ENCODE measurements at places on chromosomes 7 and 10.

- no peak for DNase-seq
Measured at GRCh38 chr7:97512441-97513207, 219.3 kb upstream of the TAC1 start.

DNA sequence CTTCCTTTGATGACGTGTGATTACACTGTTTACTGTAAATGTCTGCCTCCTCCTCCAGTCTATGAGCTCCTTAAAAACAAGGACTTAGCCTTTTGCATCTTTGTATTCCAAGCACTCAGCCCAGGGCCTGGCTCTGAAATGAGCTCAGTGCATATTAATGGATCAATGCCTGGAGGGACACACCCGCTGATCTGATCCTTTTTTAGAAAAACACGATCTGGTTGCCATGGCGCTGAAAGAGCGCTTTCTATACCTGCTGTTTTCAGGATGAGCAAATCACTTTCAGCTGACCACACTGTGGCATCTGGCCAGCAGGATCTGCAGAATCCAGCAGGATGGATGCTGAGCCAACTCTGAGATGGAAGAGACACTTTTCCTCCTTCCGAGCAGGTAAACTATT is 37.8 kb upstream of the GARS1 start:
- DNase-seq, result no peak

GRCh38 chr10:70532554-70533188 is 54.1 kb downstream of the PALD1 start:
- DNase-seq, result no peak

DNA sequence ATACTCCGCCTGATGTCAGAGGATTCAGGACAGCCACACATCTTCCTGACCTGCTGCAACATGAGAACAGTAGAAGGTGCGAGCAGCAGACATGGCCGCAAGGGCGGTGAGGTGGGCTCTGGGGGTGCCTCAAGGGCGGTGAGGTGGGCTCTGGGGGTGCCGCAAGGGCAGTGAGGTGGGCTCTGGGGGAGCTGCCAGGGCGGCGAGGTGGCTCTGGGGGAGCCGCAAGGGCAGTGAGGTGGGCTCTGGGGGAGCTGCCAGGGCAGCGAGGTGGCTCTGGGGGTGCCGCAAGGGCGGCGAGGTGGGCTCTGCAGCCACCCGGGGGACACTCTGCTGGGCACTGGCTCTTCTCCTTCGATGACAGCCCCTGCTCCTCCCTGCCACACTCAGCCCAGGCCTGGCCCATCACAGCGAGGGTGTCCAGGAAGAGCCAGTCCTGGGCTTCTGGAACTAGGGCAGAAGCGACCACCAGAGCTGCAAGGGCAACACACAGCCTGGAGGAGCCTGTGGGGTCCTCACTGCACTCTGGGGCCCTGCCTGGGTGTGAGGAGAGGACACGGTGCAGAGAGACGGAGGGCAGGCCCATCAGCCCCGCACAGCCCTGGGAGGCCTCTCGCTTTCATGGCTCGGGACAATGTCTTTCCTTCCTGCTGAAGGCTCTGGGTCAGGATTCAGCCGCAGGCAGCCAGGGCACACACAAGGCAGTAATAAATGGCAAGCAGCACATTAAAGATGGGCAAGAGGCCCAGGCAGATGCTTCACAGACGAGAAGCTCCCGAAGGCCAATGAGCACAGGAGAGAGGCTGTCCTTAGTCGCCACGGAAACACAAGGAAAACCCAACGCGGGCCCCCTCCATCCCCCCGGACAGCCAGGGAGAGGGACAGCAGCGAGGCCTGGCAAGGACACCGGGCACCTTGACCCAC is 42.5 kb downstream of the STK32C start:
- no peak for DNase-seq

- no peak for DNase-seq
Measured at GRCh38 chr7:51318001-51318400, 1.4 kb upstream of the COBL start.

Measured in myocyte (in vitro differentiated cells).